ENCODE measurements at places on chromosomes 4 and X.

DNA sequence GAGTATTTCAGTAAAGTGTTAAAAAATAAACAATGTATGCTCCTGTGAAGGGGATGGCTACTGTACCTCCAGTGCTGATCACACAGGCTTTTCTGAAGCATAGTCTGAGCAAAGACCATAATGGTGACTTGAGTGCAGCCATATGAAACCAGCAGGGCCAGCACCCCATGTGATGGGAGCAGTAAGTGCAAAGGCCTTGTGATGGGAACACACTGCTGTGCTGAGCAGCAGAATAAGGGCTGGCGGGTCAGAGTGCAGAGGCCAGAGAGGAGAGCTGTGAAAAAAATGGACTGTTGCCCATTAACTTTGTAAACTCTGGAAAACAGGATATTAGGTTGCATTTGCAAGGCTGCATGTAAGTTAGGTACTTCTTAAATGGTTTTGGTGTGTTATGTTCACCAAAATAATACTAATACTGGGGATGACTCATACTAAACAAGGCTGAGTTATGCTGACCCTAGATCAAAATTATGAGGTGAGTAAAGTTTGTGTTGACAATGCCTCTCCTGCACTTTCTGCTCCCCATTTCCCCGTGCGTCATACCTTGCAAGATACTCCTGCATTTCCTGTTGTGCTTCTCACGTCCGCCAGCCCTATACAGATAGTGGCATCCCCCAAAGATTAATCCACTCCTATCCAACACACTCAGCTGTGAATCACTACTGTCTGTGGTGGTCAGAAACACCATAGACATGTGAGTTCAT, 67.0 kb upstream of the FAM9A start:
- no peak for DNase-seq

- no peak for DNase-seq
Measured at GRCh38 chr4:35461931-35462659, 782.2 kb downstream of the ARAP2 start.

GRCh38 chr4:3873408-3874027, 107.3 kb downstream of the ADRA2C start:
- DNase-seq, result no peak

DNA sequence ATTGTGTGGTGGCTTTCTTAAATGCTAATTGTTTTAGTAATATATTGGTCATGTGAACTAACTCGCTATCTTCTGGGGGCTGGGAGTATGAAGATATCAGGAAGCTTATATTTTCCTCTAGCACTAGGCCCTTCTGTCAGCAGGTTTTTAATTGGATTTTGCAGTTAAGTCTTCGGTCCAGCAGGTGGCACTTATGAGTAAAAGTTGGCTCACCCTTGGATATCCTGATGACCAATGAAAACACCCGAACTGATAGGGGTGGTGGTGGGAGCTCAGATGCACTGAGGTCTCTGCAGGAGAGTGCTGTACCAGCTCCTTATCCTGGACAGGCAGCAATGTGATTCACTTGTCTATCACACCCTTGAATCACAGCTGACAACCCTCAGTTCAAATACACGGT, 1365.8 kb upstream of the DIAPH2 start:
- DNase-seq, result no peak

DNA sequence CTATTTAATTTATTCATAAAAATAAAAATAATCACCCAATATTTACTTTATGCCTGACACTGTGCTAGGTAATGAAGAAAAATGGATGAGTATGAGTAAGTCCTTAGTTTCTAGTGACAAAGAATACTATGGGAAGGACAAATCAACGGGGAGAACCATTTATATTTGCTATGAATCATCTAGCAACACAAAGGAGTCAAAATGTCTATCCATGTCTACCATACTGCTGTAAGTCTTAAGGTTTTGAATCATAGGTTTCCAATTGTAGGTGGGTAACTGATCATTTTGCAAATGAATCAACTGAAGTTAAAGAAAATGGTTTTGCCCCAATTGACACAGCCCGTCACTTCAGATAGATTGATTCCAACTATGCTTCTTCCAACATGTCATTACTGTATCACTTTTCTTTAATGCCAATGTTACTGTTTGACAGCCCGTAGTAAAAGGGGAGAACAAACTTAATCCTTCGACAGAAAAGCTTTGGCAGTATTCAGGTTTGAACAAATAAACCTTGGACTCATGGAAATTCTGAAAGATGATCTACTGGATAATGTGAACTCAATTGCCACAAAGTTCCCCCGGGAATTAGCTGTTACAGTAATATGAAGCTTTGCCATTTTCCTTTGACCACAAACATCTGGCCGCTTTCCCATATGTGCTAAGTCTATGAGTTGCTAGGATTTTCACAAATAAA, 3.2 kb downstream of the TDO2 start:
- DNase-seq, result no peak

- DNase-seq, result no peak
Measured at GRCh38 chrX:46992070-46992469, 79.8 kb downstream of the JADE3 start.

GRCh38 chrX:38859602-38860001, 58.3 kb downstream of the MID1IP1 start:
- DNase-seq, result no peak

GRCh38 chr4:17112292-17112659, 213.8 kb upstream of the LDB2 start:
- DNase-seq, result no peak

- DNase-seq, result no peak
Measured at GRCh38 chr4:5403746-5404497, 304.4 kb downstream of the EVC2 start.

DNA sequence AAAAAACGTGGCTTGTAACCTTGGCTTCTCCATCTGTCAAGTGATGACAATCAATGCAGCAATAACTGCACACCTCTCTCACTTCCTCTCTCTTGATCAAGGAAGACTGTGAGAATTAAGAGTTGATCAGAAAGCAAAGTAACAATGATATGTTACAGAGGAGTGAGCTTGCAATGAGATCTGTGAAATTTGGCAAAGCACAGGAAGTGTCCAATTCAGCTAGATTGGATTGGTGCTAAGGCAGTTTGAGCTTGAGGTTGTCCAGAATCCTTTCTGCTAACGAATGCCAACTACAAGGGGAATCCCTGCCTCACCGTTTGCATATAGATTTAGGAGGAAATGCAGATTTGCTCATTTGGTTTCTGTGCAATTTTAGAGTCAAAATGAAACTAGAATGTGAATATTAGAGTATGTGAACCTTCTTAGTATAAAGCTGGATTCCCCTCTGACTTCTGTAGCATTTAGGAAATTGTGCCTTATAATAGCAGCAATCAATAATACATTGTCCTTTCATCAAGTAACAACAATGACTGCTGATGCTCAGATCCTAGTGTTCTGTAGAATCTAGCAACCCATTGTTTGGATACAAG, 346.4 kb downstream of the PTTG2 start:
- no peak for DNase-seq

DNA sequence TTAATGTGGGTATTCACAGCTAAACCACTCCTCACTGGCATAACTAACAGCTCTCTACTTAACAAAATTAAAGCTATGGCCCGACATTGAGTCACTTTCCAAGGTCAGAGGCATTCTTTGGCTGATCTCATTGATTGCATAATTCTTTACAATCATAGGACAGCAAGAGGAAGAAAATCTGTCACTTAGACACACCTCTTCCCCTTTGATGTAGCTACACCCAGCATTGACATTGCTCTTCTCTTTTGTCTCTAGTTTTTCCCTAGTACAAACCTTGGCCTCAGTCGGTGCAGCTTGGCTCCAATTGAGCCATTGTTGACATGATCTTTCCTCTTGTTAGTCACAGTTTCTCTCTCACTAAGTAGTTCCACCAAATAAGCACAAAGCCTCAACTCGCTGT, 313.3 kb upstream of the ACTRT1 start:
- DNase-seq, result no peak

GRCh38 chr4:119765951-119766350, 137.3 kb upstream of the PDE5A start:
- no peak for DNase-seq

- DNase-seq, result no peak
Measured at GRCh38 chr4:139978692-139979091, 175.3 kb downstream of the MAML3 start.

- DNase-seq, result no peak
Measured at GRCh38 chr4:518569-519083, 19.6 kb downstream of the PIGG start.

Measured in stimulated activated CD8-positive, alpha-beta memory T cell treated with anti-CD3 and anti-CD28 coated beads, Interleukin-2, amount 100 ng/mL, for 1 hour (primary cell).